RWPE2 (cell line): ENCODE measurements at places on chromosomes 2 and 18.

GRCh38 chr2:23436346-23437098 is 51.5 kb downstream of the KLHL29 start:
- no peaks in the 10 kb centered on the region for H3K36me3 ChIP-seq
- H3K4me1 ChIP-seq = no peaks in the 10 kb centered on the region
- H3K4me3 ChIP-seq = no peak overlapping the region
- no peaks in the 10 kb centered on the region for H3K27me3 ChIP-seq

- H3K4me3 ChIP-seq = no peak overlapping the region
- peaks cover 3% of the 10 kb centered on the region for H3K4me1 ChIP-seq
- no peak for DNase-seq
- no peak overlapping the region for H3K27ac ChIP-seq
- no peaks in the 10 kb centered on the region for H3K27me3 ChIP-seq
These were observed 40.1 kb downstream of the ARHGAP25 start for GRCh38 chr2:68774569-68775271.

GRCh38 chr2:189685540-189686229 is 11.2 kb downstream of the ANKAR start:
- DNase-seq = no peak
- no peak overlapping the region for H3K27ac ChIP-seq
- H3K4me3 ChIP-seq = no peak overlapping the region
- H3K36me3 ChIP-seq = no peaks in the 10 kb centered on the region
- peaks cover 5% of the 10 kb centered on the region for H3K4me1 ChIP-seq

GRCh38 chr18:6963452-6964097 is 154.0 kb downstream of the LAMA1 start:
- H3K4me3 ChIP-seq = no peak overlapping the region
- H3K36me3 ChIP-seq = no peaks in the 10 kb centered on the region
- peaks cover 7% of the 10 kb centered on the region for H3K4me1 ChIP-seq
- H3K27ac ChIP-seq = no peak overlapping the region

- no peaks in the 10 kb centered on the region for H3K27me3 ChIP-seq
- H3K36me3 ChIP-seq = no peaks in the 10 kb centered on the region
- H3K4me3 ChIP-seq = no peak overlapping the region
- no peak for DNase-seq
- H3K4me1 ChIP-seq = peaks cover 5% of the 10 kb centered on the region
These were observed 1.6 kb upstream of the RAB11FIP5 start for GRCh38 chr2:73114273-73114867.

GRCh38 chr2:195848119-195848899 is 191.3 kb downstream of the SLC39A10 start:
- no peak for DNase-seq
- H3K4me1 ChIP-seq = no peaks in the 10 kb centered on the region
- no peak overlapping the region for H3K27ac ChIP-seq
- no peaks in the 10 kb centered on the region for H3K27me3 ChIP-seq

GRCh38 chr2:15643791-15644585 is 52.3 kb downstream of the DDX1 start:
- H3K27ac ChIP-seq = no peak overlapping the region
- H3K36me3 ChIP-seq = no peaks in the 10 kb centered on the region
- no peak overlapping the region for H3K4me3 ChIP-seq
- DNase-seq = no peak
- no peaks in the 10 kb centered on the region for H3K27me3 ChIP-seq
- H3K4me1 ChIP-seq = peaks cover 10% of the 10 kb centered on the region

DNA sequence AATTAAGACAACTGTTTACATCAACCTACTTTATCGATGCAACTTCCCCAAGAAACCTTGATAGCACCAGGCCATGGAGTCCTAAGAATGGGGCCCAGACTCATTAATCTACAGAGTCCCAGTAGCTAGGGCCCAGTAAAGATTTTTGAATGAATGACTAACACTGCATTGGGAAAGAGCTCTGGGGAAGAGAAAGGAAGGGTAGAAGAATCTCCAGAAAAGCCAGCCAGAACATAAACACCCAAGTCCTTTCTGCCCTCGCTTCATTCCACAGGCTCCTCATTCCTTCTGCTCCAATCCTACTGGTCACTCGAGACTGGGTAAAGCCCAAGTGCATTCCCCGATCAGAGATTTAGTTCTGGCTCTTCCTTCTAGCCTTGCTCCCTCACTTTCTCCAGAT is 44.3 kb downstream of the CYRIA start:
- H3K4me1 ChIP-seq = no peaks in the 10 kb centered on the region
- H3K27ac ChIP-seq = no peak overlapping the region
- DNase-seq = no peak
- no peaks in the 10 kb centered on the region for H3K27me3 ChIP-seq

DNA sequence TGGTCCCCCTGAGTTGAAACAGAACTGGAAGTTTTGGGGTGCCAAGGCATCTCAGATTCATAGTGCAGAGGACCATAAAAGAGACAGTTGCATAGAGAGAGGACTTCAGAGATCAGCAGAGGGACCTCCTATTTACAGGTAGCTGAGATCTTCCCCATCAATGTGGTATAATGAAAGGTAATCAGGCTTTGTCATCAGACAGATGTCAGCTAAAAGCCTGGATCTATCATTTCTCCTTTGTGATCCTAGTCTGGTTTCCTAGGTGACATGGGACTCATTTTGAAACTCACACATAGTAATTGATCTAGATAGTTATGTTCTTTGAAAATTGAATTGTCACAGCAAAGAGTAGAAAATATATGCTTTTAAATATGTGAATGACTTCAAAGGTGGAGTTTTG is 443.5 kb upstream of the MAP2 start:
- no peaks in the 10 kb centered on the region for H3K27me3 ChIP-seq
- peaks cover 25% of the 10 kb centered on the region for H3K4me1 ChIP-seq
- no peak overlapping the region for H3K4me3 ChIP-seq
- no peaks in the 10 kb centered on the region for H3K36me3 ChIP-seq
- DNase-seq = no peak

GRCh38 chr2:32671885-32672533 is 44.2 kb downstream of the TTC27 start:
- no peak for DNase-seq
- H3K27ac ChIP-seq = no peak overlapping the region
- no peak overlapping the region for H3K4me3 ChIP-seq
- H3K36me3 ChIP-seq = peaks cover 19% of the 10 kb centered on the region; the same call in 1 of the 2 replicates

DNA sequence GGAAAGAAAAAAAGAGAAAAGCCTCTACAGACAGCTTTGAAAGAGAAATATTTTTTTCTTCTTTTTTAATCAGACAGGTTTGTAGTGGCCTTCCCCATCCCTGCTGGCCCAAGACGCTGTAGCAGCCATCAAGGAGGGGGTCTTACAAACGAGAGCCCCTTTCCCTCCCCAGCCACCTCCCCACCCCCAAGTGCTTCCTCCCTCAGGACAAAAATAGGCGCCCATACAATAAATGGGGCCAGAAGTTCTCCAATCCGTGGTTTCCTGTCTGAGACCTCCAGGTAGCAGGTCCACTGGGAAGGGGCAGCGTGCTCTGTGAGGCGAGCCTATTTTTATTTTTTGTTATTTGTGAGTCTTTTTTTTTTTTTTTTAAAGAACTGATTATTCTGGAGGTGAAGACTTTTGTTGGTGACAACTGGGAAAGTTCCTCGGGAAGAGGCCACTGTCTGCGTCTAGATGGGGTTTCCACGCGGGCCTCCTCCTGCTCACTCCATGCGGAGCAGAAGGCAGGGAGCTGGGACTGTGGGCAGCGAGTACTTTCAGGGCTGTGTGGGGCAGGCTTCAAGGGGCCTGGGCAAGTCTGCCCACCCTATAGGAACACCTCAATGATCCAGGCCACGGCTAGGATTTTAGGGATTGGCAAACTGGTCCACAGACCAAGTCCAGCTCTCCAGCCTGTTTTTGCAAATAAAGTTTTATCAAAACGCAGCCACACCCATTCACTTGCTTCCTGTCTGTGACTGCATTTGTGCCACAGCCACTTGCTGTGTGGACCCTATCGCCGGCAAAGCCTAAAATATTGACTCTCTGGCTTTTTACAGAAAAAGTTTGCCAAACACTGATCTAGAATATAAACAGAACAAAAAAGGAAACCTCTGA is 139.6 kb downstream of the CTIF start:
- no peaks in the 10 kb centered on the region for H3K4me1 ChIP-seq
- H3K27ac ChIP-seq = no peak overlapping the region
- no peaks in the 10 kb centered on the region for H3K27me3 ChIP-seq
- H3K4me3 ChIP-seq = no peak overlapping the region
- DNase-seq = peak; percentile 33
- H3K36me3 ChIP-seq = no peaks in the 10 kb centered on the region

DNA sequence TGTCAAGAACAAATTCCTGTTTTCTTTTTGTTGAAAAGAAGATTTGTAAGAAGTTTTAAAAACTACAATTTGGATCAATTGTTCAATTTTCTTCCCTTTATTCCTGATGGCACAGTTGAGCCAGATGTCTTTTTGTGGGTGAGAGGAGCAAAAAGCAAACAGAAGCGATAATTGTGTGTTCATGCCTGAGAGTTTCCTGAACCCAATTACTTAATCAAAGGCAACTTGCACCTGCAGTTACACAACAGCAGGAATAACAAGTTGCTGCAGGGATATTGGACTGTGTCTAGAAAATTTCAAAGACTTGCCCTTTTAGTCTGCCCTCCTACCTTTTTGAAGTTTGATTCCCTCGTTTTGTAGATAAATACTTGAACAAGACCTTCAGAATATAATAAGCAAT is 383.6 kb downstream of the DSEL start:
- peaks cover 3% of the 10 kb centered on the region for H3K4me1 ChIP-seq
- no peaks in the 10 kb centered on the region for H3K36me3 ChIP-seq
- H3K4me3 ChIP-seq = no peak overlapping the region
- DNase-seq = no peak
- no peaks in the 10 kb centered on the region for H3K27me3 ChIP-seq
- H3K27ac ChIP-seq = no peak overlapping the region

DNA sequence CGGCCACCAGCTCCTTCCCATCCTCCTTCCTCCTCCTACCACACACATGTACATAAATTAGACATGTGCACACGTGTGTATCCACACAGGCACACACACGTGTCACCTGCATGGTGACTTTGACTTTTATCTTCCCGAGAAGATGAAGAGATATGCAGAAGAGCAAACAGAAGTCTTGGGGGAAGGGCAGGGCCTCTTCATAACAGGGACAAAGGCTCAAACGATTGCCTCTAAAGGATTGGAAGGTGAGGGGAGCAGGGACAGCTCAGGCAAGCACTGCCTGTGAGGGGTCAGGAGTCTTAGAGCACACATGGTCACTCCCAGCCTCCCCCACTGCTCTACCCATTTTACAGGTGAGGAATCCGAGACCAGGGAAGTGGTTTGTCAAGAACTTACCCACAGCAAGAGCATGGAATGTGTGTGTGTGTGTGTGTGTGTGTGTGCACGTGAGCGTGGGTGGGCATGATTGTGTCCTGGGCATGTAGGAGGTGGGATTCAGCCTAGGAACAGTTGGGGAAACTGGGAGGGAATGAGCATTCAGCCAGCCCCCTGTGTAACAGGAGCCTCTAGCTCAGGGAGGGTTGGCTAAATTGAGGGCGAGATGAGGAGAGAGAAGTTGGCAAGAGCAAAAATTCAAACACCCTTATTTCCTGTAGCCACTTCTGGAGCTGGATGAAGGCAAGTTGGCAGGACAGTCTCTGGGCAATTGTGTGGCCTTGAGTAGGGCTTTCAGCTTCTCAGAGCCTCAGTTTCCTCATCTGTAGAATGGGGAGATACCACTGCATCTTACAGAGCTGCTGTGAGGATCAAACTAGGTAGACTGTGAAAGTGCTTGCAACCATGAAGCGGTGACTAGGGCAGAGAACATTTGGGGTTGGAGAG is 24.2 kb downstream of the CIB4 start:
- H3K4me1 ChIP-seq = no peaks in the 10 kb centered on the region
- no peaks in the 10 kb centered on the region for H3K36me3 ChIP-seq
- no peaks in the 10 kb centered on the region for H3K27me3 ChIP-seq
- DNase-seq = no peak
